Activated T-cell treated with anti-CD3 and anti-CD28 coated beads for 1 hour (primary cell): ENCODE measurements at places on chromosomes 5 and 9.

- DNase-seq, result no peak
Measured at GRCh38 chr9:87543251-87543650, 45.6 kb downstream of the DAPK1 start.

DNA sequence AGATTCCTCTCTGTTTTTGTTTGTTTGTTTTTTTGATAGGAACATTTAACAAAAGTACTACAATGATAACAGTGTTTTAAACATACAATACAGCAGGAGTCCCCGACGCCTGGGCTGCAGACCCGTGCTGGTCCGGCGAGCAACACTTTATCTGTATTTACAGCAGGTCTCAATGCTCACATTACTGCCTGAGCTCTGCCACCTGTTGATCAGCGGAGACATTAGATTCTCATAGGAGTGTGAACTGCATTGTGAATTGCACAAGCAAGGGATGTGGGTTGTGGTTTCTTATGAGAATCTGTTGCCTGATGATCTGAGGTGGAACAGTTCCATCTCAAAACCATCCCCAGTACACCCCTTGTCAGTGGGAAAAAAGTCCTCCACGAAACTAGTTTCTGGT lies 1068.5 kb upstream of the CDH10 start:
- no peak for DNase-seq

DNA sequence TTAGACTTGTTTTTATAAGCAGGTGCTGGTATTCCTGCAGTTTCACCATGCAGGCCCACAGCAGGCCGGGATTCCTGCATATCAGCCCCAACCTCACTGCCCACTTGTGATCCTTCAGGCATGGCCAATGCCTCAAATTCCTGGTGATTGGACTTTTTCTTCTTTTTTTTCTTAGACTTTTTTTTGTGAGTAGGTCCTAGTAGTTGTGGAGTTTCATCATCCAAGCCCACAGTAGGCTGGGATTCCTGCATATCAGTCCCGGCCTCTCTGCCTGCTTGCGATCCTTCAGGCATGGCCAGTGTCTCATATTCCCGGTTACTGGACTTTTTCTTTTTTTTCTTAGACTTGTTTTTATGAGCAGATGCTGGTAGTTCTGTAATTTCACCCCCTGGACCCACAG lies 4.8 kb downstream of the TTF1 start:
- no peak for DNase-seq

- DNase-seq, result no peak
Measured at GRCh38 chr9:119961774-119962424, 592.7 kb upstream of the BRINP1 start.

DNA sequence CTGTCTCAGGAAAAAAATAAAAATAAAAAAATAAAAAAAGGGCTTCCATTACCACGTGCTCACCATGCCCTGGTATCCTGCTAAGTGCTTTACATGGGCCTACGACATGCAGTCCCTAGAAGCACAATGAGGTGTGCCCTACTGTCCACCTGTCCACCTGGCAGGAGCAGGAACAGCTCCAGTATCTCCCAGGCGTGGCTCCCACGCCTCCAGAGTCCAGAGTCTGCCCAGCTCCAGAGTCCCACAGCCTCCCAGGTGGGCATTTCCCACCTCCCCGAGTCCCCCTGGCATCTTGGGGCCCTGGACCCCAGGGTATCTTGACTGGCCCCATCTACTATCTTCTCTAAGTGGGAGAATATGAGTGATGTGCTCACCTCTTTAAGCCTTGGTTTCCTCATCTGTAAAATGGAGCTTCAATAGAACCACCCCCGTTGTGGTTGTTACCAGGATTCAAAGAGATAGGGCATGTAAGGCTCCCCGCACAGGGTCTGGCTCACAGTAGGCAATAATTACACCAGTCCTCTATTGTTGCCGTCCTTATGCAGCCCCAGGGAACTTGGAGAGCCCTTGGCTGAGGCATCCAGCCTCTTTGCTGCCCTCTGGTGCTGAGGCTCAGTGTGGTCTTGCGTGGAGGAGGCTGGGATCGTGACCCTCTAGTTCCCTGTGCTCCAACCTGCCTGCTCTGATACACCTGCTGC lies 8.9 kb downstream of the CXCL14 start:
- DNase-seq, result no peak

DNA sequence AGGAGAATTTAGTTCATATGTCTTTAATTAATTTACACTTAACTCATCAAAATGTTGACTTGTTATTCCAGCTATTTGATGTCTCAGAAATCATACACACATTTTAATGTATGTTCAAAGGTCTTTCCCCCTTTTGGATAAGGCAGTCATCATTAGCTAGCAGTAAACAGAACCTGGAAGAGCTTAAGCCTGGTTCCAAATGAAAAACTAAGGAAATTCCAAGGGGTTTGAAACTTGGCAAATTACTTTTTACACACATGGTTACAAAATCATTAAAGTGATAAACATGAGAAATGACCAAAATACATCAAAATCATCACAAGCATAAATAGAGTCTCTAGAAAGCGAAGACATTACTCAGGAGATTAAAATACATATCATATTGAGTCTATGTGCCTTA lies 359.8 kb upstream of the ZNF608 start:
- no peak for DNase-seq

- no peak for DNase-seq
Measured at GRCh38 chr9:4349816-4350418, 50.0 kb upstream of the GLIS3 start.

- DNase-seq, result no peak
Measured at GRCh38 chr9:107932046-107932445, 442.5 kb upstream of the KLF4 start.

- no peak for DNase-seq
Measured at GRCh38 chr9:94786586-94786985, 60.1 kb downstream of the AOPEP start.

- no peak for DNase-seq
Measured at GRCh38 chr5:83313436-83313835, 158.1 kb upstream of the VCAN start.

GRCh38 chr5:83340511-83340918 lies 131.0 kb upstream of the VCAN start:
- no peak for DNase-seq

DNA sequence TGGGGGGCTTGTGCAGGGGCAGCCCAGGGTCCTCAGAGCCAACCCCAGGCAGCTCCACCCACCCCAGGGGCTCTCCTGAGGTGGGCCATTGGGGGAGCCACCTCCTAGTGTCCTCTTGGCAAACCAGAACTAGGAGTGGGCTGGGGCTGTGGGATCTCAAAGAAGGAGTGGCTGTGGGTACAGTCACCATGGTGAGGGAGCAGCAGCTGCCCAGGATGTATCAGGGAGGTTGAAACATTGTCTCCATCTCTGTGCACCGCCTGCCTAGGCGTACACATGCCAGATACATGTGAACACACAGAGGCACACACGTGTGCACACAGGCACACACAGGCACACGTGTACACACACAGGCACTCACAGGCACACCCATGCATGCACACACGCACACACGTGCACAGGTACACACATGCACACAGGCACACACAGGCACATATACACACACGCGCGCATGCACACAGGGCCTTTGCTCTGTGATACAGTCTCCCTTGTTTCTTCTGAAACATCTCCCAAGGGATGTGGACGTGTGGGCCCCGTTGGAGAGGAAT lies 10.7 kb downstream of the LCN12 start:
- no peak for DNase-seq

DNA sequence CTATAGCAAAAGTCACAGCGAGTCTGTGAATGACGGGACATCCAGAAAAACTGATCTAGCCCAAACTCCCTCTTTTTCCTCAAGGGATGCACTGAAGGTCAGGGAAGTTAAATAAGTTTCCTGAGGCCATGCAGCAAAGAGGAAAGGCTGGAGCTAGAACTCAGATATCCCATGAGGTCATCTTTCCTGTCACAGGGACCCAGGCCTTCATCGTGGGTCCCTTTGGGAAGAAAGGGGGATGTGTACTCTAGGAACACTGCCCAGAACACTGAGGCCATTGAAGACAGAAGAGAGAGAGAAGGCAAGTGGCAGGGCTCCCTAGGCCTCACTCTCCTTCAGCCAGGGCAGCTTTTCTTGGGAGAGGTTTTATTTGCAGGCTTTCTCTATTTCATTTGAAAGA lies 182.0 kb downstream of the EBF1 start:
- DNase-seq, result no peak

DNA sequence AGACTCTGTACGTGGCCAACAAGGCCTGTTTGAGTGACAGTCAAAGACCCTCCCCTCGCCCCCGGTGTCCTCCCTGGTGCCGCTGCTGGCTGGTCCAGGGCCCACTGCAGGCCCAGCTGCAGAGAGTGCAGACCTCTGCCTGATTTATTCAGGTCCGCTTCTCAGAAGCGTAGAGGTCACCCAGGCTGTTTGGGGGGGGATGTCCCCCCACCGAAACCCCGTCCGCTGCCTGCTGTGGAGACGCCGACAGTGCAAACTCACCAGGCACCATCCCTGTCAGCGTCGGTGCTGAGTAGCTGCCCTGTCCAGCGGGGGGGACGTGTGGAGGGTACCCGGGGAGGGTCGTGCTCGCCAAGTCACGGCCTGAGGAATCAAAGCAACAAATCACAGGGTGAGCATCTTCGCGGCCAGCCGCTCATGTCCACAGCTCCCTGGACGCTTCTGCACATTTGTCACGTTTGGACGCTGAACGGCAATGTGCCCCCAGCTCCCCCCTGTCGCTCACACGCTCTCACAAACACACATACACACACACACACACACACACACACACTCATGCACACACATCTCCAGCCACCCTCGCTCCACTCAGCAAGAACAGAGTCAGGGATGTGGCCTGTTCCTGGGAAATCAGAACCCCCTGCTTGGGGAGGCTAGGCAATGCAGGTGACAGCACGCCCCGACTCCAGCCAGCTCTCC lies 152.2 kb downstream of the PAX5 start:
- DNase-seq, result no peak

DNA sequence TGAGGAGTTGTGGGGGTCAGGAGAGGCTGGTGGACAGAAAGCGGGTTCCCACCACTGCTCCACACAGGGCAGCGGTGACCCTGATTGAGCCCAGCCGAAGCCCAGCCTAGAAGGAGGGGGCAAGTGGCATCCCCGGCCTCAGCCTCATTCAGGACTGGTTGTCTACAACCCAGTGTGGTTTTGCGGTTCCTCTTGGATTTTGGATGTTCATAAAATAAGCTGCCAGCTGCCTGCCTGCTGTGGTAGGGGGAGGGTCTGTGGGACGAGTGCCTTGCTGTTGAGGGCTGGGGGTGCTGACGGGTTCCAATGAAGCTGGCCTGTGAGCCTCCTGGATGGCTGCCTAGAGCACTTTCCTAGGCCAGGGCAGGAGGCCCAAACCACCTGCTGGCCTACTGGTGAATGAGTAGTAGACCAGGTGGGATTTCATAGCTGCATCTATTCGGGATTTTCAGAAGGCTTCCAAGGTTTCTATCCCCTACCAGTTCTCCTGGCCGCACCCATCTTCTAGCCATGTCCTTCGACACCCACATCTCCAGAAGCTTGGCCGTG lies 102.4 kb downstream of the NDFIP1 start:
- DNase-seq, result no peak

DNA sequence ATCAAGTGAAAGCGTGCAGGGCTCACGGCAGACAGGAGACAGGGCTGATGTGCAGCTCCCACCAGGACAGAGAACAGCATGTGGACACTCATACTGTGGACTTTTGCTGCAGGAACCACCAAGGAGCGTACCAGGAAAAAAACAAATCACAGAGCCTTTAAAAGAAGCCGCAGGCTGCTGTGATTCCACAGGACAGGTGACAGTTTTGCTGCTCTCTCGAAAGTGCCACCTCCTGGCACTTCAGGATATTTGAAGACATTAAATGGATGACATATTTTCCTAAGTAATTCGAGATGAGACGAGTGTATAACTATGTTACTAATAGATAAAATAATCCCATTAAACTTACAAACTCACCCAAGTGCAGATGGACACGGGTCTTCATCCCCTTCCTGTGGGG lies 29.3 kb downstream of the ZDHHC11 start:
- DNase-seq, result no peak

GRCh38 chr5:6750142-6750840 lies 37.1 kb downstream of the TENT4A start:
- DNase-seq, result no peak

DNA sequence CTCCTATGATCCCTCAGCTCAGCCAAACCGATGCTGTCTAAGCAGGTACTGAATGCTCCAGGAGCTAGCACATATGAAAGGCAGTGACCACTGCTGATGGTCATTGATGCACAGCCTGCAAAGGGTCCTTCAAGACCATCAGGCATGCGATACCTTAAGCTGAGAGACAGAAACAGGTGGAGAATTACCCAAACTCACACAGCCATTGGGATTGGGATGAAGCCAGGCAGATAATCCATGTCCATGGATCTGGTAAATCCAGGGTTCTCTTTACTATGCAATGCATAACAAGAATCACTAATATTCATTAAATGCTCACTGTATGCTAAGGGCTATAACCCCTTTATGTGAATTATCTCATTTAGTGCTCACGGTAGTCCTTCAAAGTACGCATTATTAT lies 36.2 kb downstream of the RAPGEF1 start:
- no peak for DNase-seq

- no peak for DNase-seq
Measured at GRCh38 chr9:37025823-37026112, 8.3 kb downstream of the PAX5 start.

DNA sequence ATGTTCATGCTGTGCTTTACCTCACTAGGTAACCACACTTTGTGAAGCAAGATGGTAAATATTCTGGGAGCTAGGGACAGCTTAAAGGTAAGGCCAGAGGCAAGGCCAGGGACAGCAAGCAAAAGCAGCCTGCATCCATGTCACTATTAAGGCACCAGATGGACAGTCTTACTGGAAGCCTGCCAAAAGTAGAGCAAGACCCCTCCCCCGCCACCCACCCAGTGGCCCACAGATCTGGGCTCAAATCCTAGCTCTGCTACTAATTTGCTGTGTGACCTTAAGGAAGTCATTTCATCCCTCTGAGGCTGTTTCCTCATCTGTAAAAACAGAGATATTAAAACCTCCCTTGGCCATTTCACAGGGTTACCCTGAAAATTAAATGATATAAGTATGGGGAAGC lies 13.2 kb upstream of the ERMP1 start:
- DNase-seq, result no peak

GRCh38 chr9:134052941-134053340 lies 14.9 kb downstream of the BRD3 start:
- DNase-seq, result no peak

- DNase-seq, result no peak
Measured at GRCh38 chr5:22614486-22615094, 238.6 kb downstream of the CDH12 start.

- DNase-seq, result no peak
Measured at GRCh38 chr5:9335754-9336495, 209.9 kb downstream of the SEMA5A start.

DNA sequence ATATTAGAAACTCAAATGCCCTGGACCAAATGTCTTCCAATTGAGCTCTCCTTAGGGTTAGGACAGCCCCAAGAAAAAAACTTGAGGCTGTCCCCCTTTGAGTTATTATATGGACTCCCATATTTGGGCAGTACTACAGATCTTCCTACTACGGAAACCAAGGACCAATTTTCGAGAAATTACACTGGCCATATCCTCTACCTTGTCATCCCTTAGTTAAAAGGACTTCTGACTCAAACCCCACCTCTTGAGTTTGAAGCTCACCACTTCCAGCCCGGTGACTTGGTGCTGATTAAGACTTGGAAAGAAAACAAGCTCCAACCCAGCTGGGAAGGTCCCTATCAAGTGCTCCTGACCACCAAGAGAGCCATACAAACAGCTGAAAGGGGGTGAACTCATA lies 497.0 kb upstream of the GRAMD2B start:
- DNase-seq, result no peak

- no peak for DNase-seq
Measured at GRCh38 chr5:76766746-76767145, 50.8 kb downstream of the F2R start.
